ENCODE measurements at places on chromosomes 6 and 20.

DNA sequence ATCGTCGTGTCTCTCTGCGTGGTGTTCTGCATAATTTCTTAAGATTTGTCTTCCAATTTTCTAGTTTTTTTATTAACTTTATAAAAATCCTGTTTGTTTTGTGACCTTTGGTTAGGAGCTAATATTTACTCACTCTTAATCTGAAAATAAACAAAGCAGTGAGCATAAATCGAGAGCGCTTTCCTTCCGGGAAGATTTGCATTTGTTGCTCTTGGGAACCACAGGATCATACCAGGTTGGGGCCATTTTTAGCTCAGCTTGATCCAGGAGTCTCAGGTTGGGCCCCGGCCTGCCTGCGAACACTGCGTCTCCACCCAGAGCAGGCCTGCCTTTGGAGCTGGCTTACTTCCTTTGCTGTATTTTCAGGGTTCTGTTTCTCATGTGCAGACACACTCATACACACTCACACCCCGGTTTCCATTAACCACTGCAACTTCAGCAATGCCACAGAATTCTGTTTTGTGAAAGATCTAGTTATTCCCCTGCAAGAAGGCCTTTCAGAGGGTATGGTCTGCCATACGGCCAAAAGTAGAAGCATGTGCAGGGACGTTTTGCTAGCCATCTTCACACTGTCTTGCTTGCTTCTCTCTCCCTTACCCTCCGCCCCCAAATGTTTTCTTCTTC is 17.3 kb downstream of the BPHL start:
- DNase-seq: no peak

DNA sequence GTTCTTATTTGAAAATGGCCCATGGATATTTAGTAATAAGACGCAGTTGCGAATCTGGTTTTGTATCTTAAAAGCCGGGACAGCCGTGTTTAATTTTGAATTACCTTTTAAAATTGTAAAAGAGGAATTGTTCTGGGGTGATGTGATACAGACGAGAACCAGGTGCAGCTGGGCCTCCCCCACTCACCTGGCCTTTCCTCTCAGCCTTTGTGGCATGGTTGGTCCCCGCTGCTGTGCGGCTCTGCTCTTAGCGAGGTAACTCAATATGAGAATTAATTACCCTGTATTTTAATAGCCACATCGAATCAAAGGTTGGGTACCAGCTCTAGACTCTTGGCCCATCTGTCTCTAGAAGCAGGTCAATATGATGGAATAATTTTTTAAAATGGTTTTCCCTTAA is 56.5 kb upstream of the DACT2 start:
- DNase-seq: no peak

DNA sequence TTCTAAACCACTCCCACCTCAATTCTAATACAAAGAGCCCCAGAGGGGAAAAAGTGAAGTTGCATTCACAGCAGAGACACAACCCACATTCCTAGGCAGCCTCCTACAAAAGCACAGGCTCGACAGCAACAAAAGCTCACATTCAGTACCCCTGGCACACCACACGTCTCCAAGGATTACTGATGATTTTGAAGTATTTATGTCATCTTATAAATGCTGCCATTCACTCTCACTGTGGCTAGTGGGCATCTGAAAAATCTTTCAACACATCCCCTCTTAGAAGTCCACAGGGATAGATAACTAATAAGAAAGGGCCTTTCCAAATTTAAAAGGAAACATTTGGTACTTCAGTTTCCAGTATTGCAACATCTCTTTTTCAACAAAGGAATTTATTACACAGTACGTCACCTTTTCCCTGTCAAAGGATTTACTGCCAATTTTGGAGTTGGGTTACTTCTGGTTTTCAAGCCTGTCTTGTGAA is 146.7 kb downstream of the TASP1 start:
- DNase-seq: peak; percentile 70

GRCh38 chr6:85360794-85361642 is 88.9 kb upstream of the NT5E start:
- peak; percentile 99 for DNase-seq

GRCh38 chr6:3291346-3291745 is 32.6 kb downstream of the PSMG4 start:
- no peak for DNase-seq

DNA sequence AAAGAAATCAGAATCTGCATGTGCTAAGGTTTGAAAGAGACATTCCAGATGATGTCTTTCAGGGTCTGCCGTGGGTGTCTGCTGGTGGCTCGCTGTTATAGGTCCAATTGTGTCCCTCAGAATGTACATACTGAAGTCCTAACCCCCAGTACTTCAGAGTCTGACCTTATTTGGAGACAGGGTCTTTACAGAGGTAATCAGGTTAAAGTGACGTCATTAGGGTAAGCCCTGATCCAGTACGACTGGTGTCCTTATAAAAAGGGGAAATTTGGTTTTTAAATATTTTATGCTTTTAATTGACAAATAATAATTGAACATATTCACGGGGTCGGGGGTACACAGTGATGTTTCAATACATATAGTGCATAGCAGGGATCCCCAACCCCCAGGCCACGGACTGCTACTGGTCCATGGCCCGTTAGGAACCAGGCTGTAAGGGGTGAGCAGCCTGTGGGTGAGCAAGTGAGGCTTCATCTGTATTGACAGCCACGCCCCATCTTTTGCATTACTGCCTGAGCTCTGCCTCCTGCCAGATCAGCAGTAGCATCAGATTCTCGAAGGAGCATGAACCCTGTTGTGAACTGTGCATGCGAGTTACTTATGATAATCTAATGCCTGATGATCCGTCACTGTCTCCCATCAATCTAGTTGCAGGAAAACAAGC is 33.2 kb upstream of the SLC22A23 start:
- no peak for DNase-seq

DNA sequence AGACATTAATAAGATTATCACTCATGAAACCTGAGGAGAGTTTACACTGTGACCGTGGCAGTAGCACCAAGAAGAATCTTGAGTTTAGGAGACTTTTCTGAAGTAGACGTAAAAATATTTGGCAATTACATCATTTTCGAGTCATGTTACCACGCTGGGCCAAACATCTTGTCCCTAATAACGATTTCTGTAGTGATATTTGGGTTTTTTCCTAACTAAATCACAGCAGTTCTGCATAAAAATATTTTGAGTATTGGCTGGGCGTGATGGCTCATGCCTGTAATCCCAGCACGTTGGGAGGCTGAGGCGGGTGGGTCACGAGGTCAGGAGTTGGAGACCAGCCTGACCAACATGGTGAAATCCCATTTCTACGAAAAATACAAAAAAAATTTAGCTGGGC is 262.4 kb downstream of the PHF3 start:
- DNase-seq: no peak

- DNase-seq: peak; percentile 60
Measured at GRCh38 chr20:32589256-32589655, 4.1 kb upstream of the NOL4L start.

DNA sequence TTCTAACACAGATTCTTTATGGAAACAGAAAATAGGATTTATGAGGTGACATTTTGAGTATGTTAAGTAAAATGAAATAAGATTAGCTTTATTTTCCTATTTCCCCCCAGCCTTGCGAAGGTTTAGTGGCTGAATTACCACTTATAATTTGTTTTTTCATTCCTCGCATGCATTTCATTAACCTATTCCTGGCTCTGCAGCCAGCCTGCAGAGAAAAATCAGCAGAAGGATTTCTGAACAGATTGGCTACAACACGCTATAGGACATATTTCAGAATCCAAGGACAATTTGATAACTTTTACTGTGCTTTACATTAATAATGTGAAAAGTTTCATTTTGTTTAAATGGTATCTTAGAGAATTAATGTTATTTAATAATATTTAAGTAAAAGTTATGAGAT is 162.4 kb upstream of the MMS22L start:
- DNase-seq: no peak

DNA sequence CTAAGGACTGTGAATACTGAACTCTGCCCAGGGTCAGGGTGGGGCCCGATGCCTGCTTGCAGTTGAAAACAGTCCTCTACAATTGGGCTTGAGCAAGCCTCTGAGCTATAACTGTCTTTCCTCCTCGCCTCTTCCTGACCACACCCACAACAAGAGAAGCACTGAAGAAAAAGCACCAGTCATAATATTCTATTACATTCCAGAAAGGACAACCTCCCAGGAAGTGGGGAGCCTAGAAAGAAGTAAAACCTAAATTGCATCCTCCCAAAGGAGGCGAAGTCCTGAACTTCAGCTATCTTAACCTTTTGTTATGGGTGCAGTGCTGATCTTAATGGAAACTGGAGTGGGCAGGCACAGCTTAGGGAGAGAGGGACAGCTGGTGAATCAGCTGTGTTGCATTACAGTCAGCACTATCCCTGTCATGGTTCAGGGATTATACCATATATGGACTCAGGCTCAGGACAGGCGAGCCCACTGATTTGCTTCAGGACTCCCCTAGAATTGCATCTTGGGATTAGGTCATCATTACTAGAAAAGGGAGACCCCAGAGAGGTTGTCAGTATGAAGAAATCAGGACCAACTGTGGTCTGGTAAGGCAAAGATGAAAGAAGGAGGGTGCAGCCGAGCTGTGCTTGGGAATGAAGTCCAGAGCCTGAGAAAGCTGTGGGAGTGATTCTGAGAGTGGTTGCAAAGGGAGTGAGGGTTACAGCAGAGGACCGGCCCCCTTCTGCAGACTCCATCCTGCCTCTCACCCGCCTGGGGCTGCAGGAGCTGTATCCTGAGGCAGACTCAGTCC is 18.3 kb upstream of the TRAM2 start:
- peak; percentile 94 for DNase-seq

All from EH (cell line).